Stimulated activated CD8-positive, alpha-beta memory T cell treated with anti-CD3 and anti-CD28 coated beads, Interleukin-7, amount 100 ng/mL, for 1 hour (primary cell): ENCODE measurements at places on chromosomes 2 and 18.

- no peak for DNase-seq
Measured at GRCh38 chr18:2846636-2847316, at the start of gene EMILIN2. EMILIN2 (plus strand) TSS chr18:2847006; CDS start chr18:2847189, 183 bp downstream.

- no peak for DNase-seq
Measured at GRCh38 chr2:203340791-203341487, 12.7 kb downstream of the ABI2 start.

DNA sequence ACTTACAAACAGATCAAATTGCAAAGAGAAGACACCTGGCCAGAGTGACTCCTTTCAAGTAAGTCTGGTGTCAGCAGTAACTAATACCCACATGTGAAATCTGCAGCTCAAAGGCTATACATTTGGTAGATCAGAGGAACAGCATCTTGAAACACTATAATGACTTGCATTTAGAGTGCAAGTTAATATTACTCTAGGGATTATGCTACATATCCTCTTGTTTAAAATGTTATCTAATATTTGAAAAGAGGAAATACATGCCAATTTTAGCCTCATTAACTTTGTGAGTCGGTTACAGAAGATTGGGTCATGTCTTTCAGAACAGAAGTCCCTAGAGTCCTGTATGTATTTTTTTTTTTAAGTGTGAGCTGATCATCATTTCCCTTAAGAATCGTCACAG, 15.2 kb downstream of the LANCL1 start:
- no peak for DNase-seq

- DNase-seq, result no peak
Measured at GRCh38 chr18:3864669-3865298, 414.8 kb downstream of the TGIF1 start.

DNA sequence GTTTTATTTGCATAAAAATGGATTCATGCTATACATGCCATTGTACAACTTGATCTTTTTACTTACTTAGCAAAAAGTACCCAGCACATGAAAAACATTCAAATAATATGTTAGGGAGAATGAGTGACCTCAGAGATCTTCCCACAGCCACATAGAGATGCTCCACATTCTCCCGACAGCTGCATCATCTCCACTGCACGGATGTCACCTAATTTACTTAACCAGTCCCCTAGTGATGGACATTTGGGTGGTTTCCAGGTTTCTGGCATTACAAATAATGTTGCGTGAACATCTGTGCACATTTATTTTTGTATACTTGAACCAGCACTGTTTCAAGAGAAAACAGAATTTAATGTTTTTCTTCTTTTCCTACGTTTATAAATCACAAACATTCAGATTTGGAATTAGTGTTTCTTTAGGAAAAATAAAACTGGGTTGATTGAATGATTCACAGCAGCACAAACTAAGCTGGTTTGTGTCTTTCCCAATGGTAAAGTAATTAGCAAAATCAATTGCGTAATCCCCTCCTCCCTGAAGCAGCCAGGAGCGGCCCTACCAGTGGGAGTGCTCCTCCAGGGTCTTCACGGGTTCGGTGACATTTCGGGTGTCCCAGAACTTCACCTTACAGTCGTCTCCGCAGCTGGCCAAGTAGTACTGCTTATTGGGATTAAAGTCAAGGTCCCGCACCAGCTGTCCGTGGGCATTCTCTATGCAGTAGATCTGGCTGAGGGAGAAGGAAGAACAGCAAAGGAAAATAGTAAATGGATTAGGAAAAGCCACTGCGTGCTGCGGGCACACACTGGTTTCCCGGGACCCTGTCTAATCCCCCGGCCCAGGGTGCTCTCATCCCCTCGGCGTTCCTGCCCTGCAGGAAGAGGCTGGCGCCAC, 183.9 kb downstream of the EIPR1 start:
- no peak for DNase-seq

- DNase-seq, result no peak
Measured at GRCh38 chr2:132407784-132408183, 8.8 kb upstream of the GPR39 start.

DNA sequence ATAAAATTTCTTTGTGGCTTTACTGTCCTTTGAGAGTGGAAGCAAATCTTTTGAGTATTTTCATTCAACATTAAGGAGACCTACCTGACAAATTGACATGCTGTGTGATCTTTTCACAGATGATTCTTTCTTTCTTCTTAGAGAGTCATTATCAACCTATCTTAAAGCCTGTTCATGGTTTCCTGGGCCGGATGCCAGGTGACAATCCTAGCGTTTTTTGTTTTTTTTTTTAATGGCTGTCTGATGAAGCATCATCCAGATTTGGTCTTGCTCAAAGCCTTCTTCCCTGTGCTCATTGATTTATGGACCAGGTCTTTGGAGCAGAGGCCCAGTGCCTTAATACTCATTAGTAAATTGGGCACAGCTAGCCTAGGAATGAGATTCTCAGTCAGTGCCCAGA, 9.8 kb upstream of the MGAT5 start:
- no peak for DNase-seq

- DNase-seq, result no peak
Measured at GRCh38 chr2:136787970-136788369, 22.6 kb downstream of the THSD7B start.

DNA sequence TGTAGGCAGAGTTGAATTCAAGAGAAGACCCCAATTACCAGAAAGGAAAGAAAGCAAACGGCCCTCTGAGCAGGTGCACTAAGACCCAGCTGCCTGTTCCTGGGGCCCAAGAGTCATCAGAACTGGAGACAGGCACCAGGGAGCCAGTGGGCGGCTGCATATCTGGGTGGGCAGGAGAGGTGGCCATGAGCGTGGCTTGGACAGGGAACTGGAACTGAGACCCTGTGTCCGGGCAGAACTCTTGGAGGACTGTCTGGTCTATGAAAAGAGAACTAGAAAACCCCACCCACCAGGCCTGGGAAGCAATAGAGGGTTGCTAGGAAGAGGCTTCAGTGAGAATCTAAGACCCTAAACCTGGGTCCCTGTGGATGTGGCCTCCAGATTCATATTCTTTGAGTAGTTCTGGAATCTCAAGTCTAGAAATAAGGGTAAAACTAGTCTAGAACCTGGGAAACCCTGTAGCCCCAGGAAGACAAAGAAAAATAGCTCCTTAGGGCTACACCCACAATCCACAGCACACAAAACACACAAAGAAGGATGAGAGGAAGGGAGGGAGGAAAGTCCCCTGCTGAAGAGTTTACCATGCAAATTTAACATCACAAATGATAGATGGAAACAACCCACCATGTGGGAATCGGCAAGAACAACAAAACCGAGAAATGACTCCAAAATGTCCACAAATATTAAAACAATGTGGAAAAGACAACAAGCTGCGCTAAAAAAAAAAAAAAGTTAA, 147.0 kb downstream of the HDAC4 start:
- no peak for DNase-seq

DNA sequence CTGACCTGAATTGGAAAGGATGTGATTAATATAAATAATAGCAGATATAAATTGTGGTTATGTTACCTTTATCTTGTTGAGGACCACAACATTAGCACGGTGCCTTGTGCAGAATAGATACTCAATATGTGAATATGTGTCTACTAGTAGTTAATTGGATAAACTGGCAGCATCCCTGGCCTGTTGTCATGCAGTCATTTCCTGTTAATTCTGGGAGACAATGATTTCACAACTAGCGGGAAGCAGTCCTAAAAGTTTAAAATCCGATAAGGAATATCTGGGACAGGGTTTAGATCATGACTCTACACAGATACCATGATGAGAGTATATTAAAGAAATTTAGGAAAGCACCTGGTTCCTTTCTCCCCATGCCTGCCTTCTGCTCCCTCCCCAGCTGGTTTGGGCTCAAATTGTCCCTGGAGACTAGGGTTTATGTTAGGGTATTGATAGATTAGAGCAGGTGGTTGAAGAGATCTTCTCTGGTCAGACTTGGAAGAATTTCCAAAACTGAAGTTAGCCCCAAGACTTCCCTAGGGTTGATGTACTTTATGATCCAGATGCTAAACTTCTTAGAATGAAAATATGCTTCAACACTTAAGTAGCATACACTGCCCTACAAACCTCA, 32.8 kb downstream of the CYBRD1 start:
- DNase-seq, result no peak

GRCh38 chr2:222671259-222672067, at the start of gene MOGAT1:
MOGAT1 (plus strand) TSS chr2:222671658; CDS start chr2:222671786, 128 bp downstream.
- DNase-seq, result no peak

GRCh38 chr2:229610333-229610732, 104.0 kb downstream of the DNER start:
- DNase-seq, result no peak

GRCh38 chr2:185242462-185242861, 496.1 kb upstream of the FSIP2 start:
- no peak for DNase-seq

DNA sequence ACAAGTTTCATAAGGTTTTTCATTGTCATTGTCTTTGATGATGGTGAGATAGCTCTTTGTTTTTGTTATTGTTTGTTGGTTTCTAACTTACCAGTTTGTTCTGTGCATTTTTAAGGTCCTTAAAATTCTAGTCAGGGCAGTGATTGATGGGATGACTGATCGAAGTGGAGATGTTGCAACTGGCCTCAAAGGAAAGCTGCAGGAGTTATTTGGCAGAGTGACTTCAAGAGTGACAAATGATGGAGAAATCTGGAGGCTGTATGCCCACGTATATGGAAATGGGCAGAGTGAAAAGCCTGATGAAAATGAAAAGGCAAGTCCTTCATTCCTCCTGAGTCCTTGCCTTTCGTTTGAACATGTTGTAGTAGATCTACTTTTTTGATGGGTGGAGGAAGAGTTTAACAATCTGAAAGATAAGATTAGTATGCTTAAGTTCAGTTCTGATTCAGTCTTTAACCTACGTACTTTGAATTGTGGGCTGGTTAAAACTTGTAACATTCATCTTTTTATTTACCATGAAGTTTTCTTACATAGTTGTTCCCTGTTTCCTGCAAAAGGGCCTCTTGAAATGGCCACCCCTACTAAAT, 135.8 kb upstream of the LTBP1 start:
- no peak for DNase-seq

- DNase-seq, result no peak
Measured at GRCh38 chr2:180742801-180743200, 237.6 kb upstream of the UBE2E3 start.

GRCh38 chr2:180143633-180144337, 136.7 kb upstream of the CWC22 start:
- no peak for DNase-seq

- no peak for DNase-seq
Measured at GRCh38 chr2:74381751-74382150, 1.6 kb upstream of the DCTN1 start.

DNA sequence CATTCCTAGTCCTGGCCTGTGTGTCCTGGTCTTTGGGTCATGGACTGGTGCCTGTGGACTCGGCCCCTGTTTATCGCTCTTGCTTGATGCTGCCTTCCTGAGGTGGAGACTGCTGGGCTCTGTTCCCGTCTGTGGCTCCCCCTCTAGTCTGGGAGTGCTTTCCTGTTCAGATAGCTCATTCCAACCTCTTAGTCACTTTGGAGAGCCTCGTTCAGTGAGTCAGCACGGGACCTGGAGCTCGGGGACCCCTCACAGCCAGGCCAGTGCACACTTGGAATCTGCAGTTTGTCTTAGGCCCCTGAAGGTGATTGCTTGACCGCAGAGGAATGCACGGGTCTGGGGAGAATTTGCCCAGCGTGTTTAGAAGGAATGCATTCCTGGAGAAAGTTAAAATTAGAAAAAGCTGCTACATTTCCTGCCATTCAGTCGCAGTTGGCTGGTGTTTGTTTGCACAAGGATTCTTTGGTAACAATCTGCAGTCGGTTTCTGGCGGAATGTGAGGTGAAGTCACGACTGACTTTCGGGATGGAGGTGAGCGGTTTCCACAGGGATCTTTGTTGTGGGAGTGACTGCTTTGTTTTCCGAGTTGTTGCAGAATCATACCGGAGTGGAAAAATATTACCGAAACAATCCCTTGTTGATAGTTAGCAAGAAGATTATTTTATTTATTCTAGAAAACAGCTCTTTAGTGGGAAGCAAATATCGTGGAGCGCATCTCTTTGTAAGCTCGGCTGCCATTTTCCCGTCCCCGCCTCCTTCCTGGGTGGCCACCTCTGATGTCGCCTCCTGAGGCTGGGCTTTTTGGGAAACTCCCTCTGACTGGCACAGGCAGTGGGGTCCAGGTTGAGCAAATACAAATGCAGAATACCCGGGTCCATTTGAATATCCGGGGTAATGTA, 29.6 kb downstream of the SH3BP4 start:
- no peak for DNase-seq
